ENCODE measurements at places on chromosomes 7 and 10. TPM values are rescaled to one million over a fixed set of nuclear protein-coding genes. Genes with fewer than 3 reads are reported as not detected.

GRCh38 chr10:101217450-101218281 lies 11.6 kb downstream of the LBX1 start:
- no peak for DNase-seq

DNA sequence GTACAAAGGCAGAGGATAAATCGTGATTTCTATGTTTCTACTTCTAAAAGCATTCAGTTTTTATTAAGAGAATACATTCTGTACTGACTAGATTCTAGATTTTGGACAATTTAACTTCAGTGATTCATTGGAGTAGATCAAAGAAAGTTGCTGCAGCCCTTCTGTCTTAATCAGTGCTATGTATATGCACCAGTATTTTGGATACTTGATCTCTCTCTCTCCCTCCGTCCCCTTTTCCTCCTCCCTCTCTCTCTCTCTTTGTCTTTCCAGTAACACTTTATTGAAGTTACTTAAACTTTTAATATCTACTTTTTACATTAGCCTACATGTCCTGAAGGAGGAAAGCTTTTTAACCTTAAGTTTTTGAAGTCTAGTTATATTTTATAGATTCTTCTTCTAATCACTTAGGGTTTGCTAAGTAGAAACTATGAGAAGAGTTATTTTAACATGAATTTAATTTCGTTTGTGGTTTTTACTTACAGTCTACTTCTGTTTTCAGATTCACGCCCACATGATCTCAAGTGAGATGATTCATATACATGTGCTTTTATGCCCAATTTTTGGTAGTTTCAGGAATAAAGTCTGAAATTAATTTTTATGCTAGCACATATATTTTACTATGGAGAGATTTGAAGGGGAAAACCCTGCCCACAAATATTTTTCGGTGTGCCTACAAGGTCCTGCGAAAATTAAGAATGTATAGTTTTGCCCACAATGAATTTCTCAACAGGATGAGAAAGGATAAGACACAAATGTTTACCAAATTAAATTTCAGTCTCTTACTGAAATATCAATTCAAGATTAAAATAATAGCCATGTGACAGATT lies 9.1 kb downstream of the MDFIC start:
- DNase-seq = no peak

Gene ANKRD30A
- polyA plus RNA-seq = not detected

DNA sequence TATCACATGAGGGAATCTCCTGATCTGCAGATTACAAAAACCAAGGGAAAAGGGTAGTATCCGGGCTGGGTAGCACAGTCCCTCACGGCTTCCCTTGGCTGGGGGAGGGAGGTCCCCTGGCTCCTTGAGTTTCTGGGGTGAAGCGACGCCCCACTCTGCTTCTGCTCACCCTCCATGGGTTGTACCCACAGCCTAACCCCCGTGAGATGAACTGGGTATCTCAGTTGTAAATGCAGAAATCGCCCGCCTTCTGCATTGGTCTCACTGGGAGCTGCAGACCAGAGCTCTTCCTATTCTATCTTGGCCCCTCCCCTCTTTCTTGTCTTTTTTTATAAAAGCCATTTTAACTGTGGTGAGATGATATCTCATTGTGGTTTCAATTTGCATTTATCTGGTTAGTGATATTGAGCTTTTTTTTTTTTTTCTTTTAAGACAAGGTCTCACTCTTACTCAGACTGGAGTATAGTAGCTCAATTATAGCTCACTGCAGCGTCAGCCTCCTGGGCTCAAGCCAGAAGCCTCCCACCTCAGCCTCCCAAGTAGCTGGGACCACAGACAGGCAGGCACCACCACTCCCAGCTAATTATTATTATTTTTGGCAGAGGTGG lies 87.8 kb downstream of the ABCC2 start:
- peak; percentile 14 for DNase-seq

GRCh38 chr7:36469236-36469635 lies 79.6 kb downstream of the ANLN start:
- DNase-seq = no peak

DNA sequence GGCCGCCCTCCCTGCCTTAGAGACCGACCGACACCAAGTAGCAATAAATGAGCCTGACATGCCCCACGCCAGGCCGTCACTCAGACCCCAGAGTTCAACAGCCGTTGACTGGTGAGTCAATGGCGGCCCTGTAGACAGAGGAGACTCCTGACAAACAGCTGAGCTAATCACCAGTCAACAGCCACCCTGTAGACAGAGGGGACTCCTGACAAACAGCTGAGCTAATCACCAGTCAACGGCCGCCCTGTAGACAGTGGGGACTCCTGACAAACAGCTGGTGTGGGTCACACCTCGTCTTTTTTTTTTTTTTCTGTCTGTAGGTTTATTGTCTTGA lies 16.9 kb upstream of the KNDC1 start:
- DNase-seq = no peak

DNA sequence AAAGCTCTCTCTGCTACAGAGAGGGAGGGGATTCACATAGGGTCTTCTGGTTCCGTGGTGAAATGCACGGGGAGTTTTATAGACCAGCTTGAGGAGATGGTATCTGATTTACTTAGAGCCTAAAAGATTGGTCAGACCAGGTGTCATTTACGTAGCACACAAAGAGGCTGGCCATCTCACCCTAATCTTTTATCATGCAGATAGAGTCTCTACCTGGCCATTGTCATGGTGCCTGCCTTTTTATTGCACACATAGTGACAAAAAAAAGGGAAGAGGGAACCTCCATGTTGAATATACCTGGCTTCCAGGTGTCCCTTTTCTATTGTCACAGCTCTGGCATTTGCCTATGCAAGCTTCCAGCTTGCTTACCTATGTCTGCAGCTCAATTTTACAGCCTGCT lies 1456.1 kb downstream of the GATA3 start:
- no peak for DNase-seq

DNA sequence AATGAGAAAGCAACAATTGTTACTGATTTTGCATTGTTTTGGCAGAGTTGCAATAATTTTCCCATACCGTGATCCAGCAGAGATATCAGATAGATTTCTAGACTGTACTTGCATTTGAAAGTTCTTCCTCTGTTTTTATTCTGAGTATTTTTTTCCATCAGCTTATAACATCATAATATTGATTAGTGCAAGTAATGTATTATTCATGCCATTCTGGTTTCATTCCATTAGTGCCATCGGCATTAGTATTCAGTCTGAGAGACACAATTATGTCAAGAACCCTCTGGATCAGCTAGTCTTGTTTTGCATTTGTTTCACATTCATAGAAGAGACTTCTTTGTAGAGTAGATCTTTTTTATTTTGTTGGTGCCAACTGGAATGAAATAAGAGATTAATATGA lies 304.0 kb downstream of the BBS9 start:
- DNase-seq = no peak

DNA sequence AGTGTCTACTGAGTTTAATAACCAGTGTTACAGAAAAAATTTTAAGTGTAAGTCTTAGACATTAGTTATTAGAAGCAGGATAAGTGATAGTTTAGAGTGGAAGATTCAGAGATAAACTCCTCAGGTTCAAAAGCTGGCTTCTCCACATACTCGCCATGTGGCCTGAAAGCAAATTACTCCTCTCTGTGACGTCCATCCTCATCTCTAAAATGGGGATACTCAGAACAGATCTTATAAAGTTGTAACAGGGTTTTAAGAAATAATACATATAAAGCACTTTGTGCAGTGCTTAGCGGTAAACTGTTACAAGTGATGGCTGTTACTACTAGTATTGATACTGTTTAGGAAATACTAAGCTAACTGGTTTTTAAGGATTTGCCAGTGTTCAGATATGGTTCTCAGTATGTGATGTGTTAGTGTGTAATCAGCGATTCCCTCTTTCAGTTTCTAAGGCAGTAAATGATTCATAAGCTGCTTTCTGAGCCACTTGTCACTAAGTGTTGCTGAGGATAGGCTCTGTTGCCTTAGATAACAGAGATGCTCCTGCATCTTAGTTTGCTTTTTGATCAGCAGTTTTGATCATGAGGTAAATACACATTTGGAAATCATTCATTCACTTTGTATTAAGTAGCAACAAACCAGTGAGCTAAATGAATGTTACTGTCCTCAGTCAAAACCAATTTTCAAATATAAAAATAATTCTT lies 58.7 kb downstream of the CYP51A1 start:
- no peak for DNase-seq

Gene DGKB
- polyA plus RNA-seq = not detected

DNA sequence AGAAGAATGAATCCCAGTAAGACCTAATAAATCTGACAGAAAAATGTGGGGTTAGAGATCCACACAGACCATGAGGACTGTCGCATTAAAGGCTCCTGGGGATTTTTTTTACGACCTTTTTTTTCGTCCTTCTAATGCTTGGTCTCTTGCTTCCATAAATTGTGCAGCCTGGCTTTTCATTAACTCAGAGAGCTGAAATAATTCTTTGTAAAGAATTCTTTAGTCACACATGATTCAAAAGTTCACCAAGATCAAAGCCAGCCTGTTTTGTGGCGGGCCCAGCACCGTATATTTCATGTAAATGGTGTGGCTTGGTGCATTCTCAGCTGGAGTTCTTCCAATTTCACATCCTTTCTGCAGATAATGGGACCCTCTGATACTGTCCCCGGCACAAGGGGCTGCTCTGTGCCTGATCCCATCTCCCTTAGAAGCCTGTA lies 206.6 kb upstream of the BMPER start:
- no peak for DNase-seq

GRCh38 chr10:101826852-101827434 lies 8.7 kb upstream of the OGA start:
- no peak for DNase-seq

DNA sequence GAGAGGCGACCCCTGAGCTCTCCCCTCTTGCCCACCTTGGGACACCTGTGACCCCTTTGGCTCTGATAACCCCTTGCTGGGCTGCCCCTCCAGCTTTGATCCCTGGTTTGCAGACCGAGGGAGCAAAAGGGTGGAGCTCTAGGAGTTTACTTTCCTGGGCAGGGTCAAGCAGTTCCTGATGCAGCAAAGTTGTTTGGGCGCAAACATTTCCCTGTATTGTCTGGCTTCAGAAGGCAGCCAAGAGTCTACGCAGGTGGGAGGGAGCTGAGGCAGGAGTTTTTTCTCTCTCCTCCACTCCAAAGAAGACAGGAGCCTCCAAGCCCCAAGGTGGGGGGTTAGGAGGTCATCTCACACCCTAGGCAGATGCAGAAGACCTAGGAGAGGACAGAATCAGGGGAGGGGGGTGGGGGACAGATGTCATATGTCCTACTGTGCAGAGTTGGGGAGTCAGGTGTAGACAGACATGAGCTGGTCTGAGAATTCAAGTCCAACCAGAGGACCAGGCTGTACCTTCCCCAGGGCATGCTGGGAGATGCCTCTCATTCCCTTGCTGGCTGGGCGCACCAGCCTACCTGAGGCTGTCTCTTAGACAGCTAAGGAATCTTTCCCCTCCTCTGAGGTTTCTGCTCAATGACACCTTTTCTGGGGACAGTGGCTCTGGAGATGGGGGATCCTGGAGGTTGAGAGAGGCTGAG lies 20.5 kb downstream of the TMEM270 start:
- DNase-seq = no peak

DNA sequence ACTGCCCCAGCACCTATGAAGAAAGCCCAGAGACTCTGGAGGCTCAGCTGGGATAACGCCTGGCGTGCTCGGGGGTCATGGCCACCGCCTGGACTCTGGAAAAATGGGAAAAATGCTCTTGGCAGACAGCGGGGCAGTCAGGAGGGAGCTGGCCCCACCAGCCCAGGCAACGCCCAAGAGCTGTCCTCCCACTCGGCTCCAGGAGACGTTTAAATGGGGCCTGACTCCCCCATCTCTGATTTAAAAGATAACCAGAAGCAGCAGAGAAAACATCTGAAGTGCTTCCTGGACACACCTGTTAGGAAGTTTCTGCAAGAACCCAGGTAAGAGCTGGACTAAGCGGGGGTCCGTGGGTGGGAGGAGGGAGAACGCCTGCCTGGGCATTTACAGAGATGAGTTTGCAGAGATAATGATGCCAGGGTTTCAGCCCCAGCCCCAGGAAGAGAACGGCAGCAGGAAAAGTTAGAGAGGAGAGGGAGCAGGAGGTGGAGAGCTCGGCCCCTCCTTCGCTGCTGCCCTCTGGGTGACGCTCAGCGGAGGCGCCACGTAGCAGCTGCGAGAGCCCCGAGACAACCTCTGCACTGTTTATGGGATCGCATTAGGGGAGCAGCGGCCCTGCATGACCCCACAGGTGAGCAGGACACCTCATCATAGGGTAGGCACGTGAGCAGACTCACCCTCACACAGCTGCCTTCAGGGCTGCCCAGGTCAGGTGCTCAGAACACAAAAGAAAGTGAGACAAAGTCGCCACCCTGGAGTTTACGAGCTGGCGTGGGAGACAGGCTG lies 83.5 kb upstream of the INSIG1 start:
- no peak for DNase-seq

GRCh38 chr10:47240173-47240572 lies 59.8 kb upstream of the GDF10 start:
- no peak for DNase-seq

DNA sequence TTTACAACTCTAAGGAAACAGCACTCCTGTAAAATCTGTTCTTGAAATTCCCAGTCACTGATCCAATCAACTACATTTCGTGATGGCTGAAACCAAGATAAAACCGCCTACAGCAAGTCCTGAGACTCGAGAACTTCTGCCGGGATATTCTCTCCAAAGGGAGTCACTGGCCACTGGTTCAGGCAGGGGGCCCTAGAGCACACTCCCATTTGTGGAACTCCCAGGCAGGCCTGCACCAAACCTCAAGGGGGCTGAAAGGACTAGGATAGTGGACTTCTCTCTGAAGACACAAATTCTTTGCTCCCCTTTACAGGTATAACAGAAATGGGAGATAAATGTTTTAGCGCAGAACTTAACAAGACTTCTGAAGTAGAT lies 16.3 kb downstream of the CYTH3 start:
- DNase-seq = no peak

- no peak for DNase-seq
These were observed 4.0 kb upstream of the AFAP1L2 start for GRCh38 chr10:114408112-114408967.

- DNase-seq = peak; percentile 46
These were observed 596.6 kb downstream of the SDK1 start for GRCh38 chr7:3897430-3898372.

Gene CNPY4
- polyA plus RNA-seq = 19.8 TPM

- DNase-seq = no peak
These were observed 27.8 kb downstream of the MKX start for GRCh38 chr10:27717861-27718260.

GRCh38 chr10:99429517-99430095 lies 818 bp downstream of the GOT1 start:
- no peak for DNase-seq

Gene TBXAS1
- polyA plus RNA-seq = 0.75 TPM

Gene NPSR1
- polyA plus RNA-seq = not detected

Gene PRPF18
- polyA plus RNA-seq = 40.9 TPM

DNA sequence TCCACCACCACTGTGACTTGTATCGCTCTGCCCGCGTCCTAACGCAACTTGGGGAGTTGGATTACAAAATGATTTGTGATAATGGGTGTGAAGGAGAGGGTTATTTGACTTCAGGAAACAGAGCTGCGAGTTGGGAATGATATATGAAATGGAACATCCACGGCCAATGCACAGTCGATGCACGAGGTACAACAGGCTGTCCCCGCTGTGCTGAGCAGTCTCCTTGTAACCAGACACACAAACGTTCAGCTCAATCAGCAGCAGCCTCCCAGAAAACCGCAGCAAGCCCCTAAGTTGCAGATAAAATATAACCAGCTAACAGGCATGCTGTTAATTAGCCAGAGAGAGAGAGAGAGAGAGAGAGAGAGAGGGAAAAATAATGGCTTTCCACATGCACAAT lies 332.7 kb upstream of the MGMT start:
- DNase-seq = no peak

Gene LRMDA
- polyA plus RNA-seq = not detected

GRCh38 chr10:113681533-113682470 lies 2.1 kb downstream of the CASP7 start:
- DNase-seq = no peak

All from naive thymus-derived CD8-positive, alpha-beta T cell (primary cell).